Peyer's patch (tissue), 4 donors: ENCODE measurements at places on chromosomes 3 and 15. TPM values are rescaled to one million over a fixed set of nuclear protein-coding genes. Genes with fewer than 3 reads are reported as not detected.

Gene GPR87
- total RNA-seq, result not detected

Gene PLCD1
- total RNA-seq, result 43.4 TPM

- DNase-seq, result no peak
Observed at GRCh38 chr3:153038367-153038766, 123.7 kb upstream of the RAP2B start.

Gene ABTB1
- 38.5 TPM for total RNA-seq

Gene DAZL
- total RNA-seq, result not detected
